HT-29 (cell line): ENCODE measurements at places on chromosomes 1 and 21.

DNA sequence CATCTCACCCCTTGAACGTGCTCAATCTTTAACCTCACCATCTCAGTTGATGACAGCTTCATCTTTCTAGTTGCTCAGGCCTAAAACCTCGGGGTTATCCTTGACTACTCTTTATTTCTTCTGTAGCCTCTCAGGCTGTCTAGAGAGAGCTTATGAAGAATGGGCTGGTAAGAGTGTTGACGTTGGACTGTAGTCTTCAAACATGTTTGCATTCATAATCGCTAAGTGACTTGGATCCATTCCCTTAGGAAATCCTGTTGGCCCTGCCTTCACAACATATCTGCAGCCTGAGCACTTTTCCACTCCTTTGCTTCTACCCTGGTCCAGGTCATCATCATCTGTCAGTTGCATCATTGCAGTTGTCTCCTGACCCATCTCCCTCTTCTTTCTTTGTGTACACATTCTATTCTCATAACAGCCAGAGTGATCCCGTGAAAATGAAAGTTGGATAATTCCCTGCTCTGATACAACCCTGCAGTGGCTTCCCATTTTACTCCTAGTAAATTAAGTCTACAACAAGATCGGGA lies 10.5 kb downstream of the UCK2 start:
- DNase-seq, result no peak

DNA sequence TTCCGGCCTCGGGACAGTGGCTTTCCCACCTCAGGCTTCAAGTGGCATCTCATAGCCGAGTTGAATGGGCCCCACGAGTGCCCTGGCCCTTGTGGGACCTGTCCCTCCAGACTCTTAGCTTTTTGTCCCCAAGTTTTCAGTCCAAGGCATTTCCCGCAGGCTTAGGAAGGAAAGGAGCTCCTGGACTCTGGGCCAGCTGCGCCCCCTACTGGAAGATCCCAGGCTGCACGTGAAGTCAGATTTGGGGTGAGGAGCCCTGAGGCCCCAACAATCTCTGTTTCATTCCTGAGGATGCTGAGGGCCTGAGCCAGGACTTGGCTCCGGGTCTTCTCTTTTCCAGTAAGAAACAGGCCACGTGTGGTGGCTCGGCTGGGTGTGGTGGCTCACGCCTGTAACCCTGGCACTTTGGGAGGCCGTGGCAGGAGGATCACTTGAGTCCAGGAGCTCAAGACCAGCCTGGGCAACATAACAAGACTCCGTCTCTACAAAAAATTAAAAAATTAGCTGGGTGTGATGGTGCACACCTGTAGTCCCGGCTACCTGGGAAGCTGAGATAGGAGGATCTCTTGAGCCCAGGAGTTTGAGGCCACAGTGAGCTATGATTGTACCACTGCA lies 67.4 kb downstream of the ARHGEF10L start:
- DNase-seq, result peak; percentile 87

DNA sequence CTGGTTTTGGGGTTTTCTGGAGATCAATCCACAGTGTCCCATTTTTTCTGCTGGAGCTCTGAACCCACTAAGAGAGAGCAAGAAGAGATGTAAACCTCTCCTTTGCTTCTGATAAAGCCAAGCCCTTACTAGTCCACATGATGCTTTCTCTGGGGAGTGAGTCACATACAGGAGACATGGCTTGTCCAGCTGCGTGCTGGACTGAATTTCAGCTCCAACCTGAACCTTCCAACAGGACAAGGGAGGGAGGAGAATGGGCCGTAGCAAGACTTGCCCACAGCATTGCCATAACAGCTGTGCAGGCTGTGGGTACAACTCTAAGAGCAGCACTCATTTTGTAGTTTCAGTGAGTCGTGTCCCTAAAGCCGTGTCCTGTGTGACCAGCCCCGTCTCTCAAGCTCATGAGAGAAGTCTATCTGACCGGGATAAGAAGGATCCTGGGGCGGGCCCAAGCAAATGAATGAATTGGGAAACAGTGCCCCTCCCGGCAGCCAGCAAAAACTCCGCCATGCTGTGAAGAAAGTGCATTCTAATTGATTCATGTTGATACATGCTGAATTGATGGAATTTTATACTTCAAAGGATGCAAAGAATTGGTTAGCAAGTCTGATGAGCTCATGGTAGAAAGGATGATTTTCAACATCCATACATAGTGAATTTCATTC lies 195.2 kb downstream of the GABPA start:
- no peak for DNase-seq

DNA sequence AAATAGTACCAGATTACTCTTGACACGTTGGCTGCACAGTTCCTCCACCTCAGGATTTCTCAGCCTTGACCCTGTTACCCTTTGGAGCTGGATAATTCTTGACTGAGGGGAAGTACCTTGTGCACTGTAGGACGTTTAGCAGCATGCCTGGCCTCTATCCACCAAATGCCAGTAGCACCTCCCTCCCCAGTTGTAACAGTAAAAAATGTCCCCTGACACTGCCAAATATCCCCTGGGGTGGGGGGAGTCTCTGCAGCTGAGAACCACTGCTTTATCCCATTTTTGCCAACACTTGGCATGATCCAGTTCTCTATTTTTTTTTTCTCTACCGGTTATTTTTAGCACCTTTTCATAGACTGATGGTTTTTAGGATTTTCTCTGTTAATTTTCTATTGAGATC lies 34.0 kb downstream of the C1orf198 start:
- DNase-seq, result no peak

DNA sequence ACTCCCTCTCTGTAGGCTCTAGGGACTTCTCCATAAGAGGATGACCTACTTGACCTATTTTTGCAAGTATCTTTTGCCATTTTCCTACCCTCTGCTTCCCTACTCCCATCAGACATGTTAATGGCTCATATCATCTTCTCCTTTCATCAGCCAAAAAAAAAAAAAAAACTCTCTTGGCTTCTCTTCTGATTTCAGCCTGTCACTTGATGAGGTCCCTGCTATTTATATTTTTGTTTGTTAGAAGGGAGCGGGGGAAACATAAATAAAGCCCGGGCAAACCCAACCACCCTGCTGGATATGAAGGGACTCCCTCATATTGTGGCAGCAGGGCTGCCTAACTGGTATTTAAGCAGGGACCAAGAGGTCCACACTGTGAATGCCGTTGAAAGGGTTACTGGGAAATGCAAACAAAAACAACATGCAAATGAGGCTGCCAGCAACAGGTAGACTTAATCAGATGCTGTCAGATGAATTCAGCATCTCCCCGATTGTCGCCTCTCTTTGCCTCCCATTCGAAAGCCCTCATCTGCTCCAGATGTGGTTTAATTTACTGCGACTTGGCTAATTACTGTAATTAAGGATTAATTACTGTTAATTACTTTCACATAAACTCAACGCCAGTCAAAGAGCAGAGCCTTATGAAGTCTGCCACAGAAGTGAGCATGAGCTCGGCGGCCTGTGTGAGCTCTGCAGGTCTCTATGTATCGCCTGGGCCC lies 172.3 kb downstream of the PBX1 start:
- DNase-seq, result no peak

DNA sequence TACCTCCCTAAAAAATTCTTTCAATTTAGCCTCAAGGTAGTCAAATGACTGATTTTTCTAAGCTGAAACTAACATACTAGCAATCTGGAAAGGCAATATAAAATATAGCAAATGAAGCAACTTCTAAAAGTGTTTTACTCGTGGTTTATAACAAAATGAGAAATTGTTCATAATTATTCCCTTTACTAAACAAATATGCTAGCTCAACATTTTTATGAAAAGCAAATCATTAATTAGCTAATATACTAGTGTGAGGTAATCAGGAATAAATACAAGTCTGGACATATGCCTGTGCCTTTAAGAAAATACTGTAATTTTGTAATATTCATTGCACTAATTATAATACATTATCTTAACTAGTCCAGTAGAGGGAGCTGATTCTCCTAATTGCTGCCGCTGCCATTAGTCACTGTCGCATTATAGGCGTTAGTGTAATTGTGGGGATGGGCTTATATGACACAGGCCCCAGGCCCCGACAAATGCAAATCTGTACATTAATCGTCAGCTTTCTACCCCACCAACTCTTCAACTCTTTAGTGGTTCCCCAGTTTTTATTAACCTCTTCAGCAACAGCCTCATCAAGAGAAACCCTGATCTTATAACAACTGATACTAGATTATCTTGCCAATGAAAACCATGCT lies 160.9 kb downstream of the GABPA start:
- peak; percentile 15 for DNase-seq

DNA sequence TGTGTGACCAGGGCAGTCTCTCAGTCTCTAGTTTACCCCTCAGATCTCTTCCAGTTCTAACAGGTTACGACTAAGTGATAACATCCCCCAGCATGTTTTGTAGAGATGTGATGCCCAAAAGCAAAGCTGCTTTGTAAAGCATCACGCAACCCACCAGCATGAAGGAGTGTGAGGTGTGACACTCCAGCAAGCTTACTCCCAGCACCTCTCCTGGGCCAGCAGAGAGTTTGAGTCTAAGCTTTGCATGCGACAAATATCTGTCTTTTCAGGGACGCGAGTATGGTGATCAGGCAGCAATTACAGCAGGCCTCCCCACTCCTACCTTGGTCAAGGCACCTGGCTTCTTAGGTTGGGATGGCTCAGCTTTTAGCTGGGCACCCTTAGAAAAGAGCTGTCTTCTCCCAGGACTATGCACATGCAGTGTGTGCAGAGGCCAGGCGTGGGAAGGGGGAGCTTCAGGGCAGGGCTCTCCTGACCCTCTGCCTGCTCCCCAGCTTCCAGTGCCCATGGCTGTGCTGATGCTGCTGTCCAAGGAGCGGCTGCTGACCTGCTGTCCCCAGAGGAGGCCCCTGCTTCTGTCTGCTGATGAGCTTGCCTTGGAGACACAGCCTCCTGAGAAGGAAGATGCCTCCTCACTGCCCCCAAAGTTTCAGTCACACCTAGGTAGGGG lies 48.2 kb downstream of the ELK4 start:
- DNase-seq, result no peak

DNA sequence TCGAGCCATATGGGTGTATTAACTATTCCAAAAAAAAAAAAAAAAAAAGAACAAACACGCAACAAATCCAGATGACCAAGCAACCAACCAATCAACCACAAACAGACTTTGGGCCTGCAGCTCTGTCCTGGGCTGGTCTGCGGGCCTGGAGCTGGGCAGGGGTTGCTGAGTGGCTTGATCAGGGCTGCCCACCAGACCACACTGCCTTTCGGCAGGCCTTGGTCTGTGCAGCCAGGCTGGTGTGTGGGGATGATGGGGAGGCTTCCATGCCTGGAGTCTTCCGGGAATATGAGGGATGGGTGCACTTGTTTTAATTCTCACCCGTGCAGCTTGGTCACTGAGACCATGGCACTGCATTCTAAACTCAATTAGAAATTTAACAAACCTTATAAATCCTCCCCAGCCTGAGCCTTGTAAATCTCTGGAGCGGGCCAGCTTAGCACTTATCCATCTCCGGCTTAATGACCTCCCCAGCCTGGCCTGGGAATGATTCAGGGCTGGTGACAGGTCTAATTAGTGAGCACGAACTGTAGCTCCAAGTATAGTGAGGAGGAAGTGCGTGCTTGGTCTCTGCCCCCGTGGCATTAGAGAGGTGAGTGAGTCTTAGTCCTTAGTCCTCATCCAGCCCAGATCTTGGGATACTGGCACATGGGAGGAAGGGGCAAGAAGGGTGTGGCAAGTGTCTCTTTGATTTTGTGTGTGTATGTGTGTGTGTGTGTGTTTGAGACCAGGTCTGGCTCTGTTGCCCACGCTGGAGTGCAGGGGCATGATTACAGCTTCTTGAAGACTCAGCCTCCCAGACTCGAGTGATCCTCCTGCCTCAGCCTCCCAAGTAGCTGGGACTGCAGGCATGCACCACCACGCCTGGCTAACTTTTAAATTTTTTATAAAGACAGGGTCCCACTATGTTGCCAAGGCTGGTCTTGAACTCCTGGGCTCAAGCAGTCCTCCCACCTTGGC lies 74.6 kb upstream of the CSF3R start:
- DNase-seq, result no peak

DNA sequence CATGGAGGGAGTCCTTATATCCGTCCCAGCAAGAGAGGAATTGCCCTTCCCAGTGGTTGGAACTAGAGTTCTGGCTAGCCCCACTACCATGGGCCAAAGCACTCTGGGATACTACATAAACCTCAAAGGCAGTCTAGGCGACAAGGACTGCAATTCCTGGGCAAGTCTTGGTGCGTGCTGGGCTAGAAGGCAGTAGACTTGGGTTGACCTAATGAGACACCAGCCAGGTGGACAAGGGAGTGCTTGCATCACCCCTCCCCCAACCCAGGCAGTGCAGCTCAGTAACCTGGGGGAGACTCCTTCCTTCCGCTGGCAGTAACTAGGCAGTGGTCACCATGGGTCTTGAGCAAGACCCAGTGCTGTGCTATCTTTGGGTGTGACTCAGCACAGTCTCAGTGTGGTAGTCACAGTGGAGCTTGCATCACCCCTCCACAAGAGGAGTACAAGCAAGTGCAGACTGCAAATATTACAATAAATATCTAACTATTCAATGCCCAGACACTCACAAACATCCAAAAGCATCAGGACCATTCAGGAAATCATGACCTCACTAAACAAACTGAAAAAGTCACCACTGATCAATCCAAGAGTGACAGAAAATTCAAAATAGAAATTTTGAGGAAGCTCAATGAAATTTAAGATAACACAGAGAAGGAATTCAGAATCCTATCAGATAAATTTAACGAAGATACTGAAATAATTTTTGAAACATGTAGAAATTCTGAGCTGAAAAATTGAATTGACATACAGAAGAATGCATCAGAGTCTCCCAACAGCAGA lies 84.7 kb upstream of the LYPLAL1 start:
- DNase-seq, result no peak

DNA sequence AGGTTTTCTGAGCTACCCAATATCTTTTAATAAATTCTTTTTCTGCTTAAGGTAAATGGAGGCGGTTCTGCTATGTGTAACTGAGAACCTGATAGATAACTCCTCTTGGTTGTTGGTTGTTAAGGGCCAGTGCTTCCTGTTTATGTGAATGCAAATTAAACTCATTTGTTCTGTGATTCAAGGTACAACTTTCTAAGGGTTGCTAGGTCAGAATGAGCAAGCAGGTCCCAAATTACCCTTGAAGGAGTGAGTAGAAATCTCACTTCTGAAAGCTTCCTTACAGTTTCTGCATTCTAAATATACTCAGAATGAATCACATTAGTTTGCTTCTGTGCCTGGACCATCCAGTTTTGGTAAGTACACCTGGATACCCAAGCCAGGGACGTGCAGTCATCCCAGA lies 15.5 kb upstream of the FAM78B start:
- DNase-seq, result no peak

GRCh38 chr21:33541105-33541711 lies 709 bp downstream of the GART start:
- DNase-seq, result peak; percentile 58

DNA sequence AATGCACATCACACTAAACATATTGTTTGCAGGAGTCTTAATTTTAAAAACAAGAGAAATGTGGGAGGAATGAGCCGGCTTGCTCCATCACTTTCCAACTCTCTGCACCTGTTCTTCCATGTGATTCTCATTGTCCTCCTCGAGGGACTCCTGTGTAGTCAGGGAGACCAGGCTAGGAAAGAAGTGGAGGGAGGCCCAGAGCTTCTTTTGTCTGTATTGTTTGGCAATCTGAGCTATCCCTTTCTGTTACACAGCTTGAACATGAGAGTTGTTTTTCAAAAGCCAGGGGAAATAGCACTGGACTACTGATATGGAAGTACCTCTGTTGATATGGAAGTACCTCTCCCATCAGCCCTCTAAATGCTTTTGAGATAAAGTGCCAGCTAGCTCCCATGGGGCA lies 18.8 kb upstream of the LRRC8D start:
- DNase-seq, result no peak
